Naive thymus-derived CD8-positive, alpha-beta T cell (primary cell): ENCODE measurements at places on chromosomes 1 and 21.

GRCh38 chr1:228852024-228852423 is 116.7 kb downstream of the RHOU start:
- no peak overlapping the region for H3K4me3 ChIP-seq
- H3K27ac ChIP-seq, result no peak overlapping the region
- peaks cover 4% of the 10 kb centered on the region for H3K36me3 ChIP-seq

GRCh38 chr1:79204779-79205479 is 198.4 kb upstream of the ADGRL4 start:
- no peak for DNase-seq
- H3K27ac ChIP-seq, result no peak overlapping the region
- no peak overlapping the region for H3K4me3 ChIP-seq
- no peaks in the 10 kb centered on the region for H3K27me3 ChIP-seq
- H3K36me3 ChIP-seq, result no peaks in the 10 kb centered on the region
- no peaks in the 10 kb centered on the region for H3K4me1 ChIP-seq

- no peaks in the 10 kb centered on the region for H3K4me1 ChIP-seq
- no peak overlapping the region for H3K4me3 ChIP-seq
- no peak overlapping the region for H3K27ac ChIP-seq
- no peak for DNase-seq
Measured at GRCh38 chr1:218692808-218693207, 347.7 kb downstream of the TGFB2 start.

- H3K27ac ChIP-seq, result no peak overlapping the region
- no peaks in the 10 kb centered on the region for H3K4me1 ChIP-seq
- H3K36me3 ChIP-seq, result no peaks in the 10 kb centered on the region
- no peak for DNase-seq
Measured at GRCh38 chr1:58266242-58266641, 280.3 kb downstream of the OMA1 start.

DNA sequence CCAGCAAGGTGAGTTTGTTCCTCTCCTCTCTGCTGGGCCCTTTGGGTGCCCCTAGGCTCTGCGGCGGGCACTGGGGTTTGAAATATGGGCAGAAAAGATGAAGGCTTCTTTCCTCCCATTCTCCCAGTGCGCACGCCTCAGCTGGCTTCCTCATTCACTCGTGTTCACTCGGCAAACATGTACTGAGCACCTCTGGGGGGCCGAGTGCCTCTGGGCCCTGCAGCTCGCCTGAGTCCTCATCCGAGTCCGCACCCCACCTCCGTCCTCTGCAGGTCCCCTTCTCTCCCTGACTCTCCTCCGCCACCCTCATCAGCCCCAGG is 98.5 kb upstream of the RUNX3 start:
- DNase-seq, result no peak
- no peaks in the 10 kb centered on the region for H3K27me3 ChIP-seq
- H3K27ac ChIP-seq, result peak overlapping the region; percentile 90
- H3K36me3 ChIP-seq, result no peaks in the 10 kb centered on the region
- peak overlapping the region; percentile 50 for H3K4me3 ChIP-seq
- H3K4me1 ChIP-seq, result peaks cover 48% of the 10 kb centered on the region

GRCh38 chr1:65480684-65481405 is 60.4 kb downstream of the LEPR start:
- H3K27me3 ChIP-seq, result no peaks in the 10 kb centered on the region
- H3K4me1 ChIP-seq, result no peaks in the 10 kb centered on the region
- H3K36me3 ChIP-seq, result no peaks in the 10 kb centered on the region
- H3K27ac ChIP-seq, result no peak overlapping the region
- no peak overlapping the region for H3K4me3 ChIP-seq

- peaks cover 4% of the 10 kb centered on the region for H3K36me3 ChIP-seq
- H3K27ac ChIP-seq, result no peak overlapping the region
- H3K27me3 ChIP-seq, result no peaks in the 10 kb centered on the region
- H3K4me3 ChIP-seq, result no peak overlapping the region
- H3K4me1 ChIP-seq, result peaks cover 6% of the 10 kb centered on the region
Measured at GRCh38 chr1:110360431-110360830, 21.3 kb downstream of the RBM15 start.

GRCh38 chr1:91803123-91803522 is 82.8 kb downstream of the TGFBR3 start:
- H3K27ac ChIP-seq, result peak overlapping the region; percentile 95
- H3K36me3 ChIP-seq, result no peaks in the 10 kb centered on the region
- DNase-seq, result no peak
- H3K4me3 ChIP-seq, result peak overlapping the region; percentile 87
- H3K27me3 ChIP-seq, result no peaks in the 10 kb centered on the region
- peaks cover 75% of the 10 kb centered on the region for H3K4me1 ChIP-seq

GRCh38 chr1:155383406-155383805 is 62.7 kb downstream of the RUSC1 start:
- H3K27ac ChIP-seq, result no peak overlapping the region
- H3K36me3 ChIP-seq, result peaks cover 72% of the 10 kb centered on the region
- H3K4me3 ChIP-seq, result no peak overlapping the region
- no peak for DNase-seq
- H3K4me1 ChIP-seq, result peaks cover 8% of the 10 kb centered on the region

DNA sequence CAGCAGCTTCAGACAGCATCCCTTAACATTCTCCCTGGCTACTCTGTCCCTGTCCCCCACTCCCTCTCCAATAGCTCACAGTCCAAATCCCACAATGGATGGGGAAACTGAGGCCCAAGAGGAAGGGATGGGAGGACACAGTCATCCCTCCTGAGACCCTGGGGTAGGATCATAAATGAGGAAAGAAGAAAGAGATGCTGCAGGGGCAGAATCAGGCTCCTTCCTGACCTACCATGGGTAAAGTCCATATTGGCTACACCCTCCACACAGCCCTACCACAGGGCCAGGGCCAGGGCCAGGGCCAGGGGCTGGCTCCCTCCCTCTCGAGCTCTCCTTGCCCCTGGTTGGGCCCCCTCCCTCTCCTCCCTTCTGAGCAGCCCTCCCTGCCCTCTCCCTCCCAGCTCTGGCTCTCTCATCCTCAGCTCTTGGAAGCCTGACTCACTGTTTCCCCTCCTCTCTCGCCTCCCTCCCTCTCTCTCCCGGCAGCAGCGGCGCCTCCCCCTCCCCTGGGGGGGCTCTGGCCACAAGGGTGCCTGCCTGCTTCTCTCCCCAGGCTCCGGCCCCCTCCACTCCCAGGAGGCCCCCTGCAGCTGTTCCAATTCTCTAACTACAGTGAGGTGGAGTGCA is 4.9 kb downstream of the AHDC1 start:
- DNase-seq, result no peak
- no peaks in the 10 kb centered on the region for H3K36me3 ChIP-seq
- no peak overlapping the region for H3K27ac ChIP-seq
- peak overlapping the region; percentile 32 for H3K4me3 ChIP-seq
- peaks cover 41% of the 10 kb centered on the region for H3K4me1 ChIP-seq
- H3K27me3 ChIP-seq, result no peaks in the 10 kb centered on the region

GRCh38 chr1:39139723-39140360 is 64.7 kb upstream of the MACF1 start:
- DNase-seq, result no peak
- no peak overlapping the region for H3K4me3 ChIP-seq
- H3K27ac ChIP-seq, result peak overlapping the region; percentile 44
- no peaks in the 10 kb centered on the region for H3K27me3 ChIP-seq
- H3K4me1 ChIP-seq, result no peaks in the 10 kb centered on the region
- no peaks in the 10 kb centered on the region for H3K36me3 ChIP-seq

- peaks cover 63% of the 10 kb centered on the region for H3K4me1 ChIP-seq
- peak overlapping the region; percentile 11 for H3K4me3 ChIP-seq
- H3K36me3 ChIP-seq, result no peaks in the 10 kb centered on the region
Measured at GRCh38 chr1:27116697-27117096, 38.2 kb downstream of the SLC9A1 start.

- no peak for DNase-seq
- no peak overlapping the region for H3K4me3 ChIP-seq
- H3K36me3 ChIP-seq, result peaks cover 6% of the 10 kb centered on the region
- H3K27ac ChIP-seq, result peak overlapping the region; percentile 43
Measured at GRCh38 chr1:39524171-39524570, 32.7 kb downstream of the BMP8A start.

- H3K4me1 ChIP-seq, result no peaks in the 10 kb centered on the region
- H3K27me3 ChIP-seq, result peaks cover 22% of the 10 kb centered on the region
- no peak overlapping the region for H3K4me3 ChIP-seq
Measured at GRCh38 chr1:33903210-33903589, 39.3 kb downstream of the HMGB4 start.

- peaks cover 7% of the 10 kb centered on the region for H3K4me1 ChIP-seq
- no peak overlapping the region for H3K4me3 ChIP-seq
- no peak overlapping the region for H3K27ac ChIP-seq
- no peaks in the 10 kb centered on the region for H3K36me3 ChIP-seq
Measured at GRCh38 chr1:179807291-179807690, 64.2 kb downstream of the FAM163A start.

GRCh38 chr1:181187337-181188126 is 99.0 kb downstream of the IER5 start:
- peaks cover 9% of the 10 kb centered on the region for H3K4me1 ChIP-seq
- H3K4me3 ChIP-seq, result no peak overlapping the region
- DNase-seq, result no peak
- peaks cover 1% of the 10 kb centered on the region for H3K36me3 ChIP-seq

- DNase-seq, result no peak
- H3K27ac ChIP-seq, result no peak overlapping the region
- no peaks in the 10 kb centered on the region for H3K4me1 ChIP-seq
- no peaks in the 10 kb centered on the region for H3K36me3 ChIP-seq
- peaks cover 6% of the 10 kb centered on the region for H3K27me3 ChIP-seq
- no peak overlapping the region for H3K4me3 ChIP-seq
Measured at GRCh38 chr1:154533952-154534844, 24.3 kb downstream of the UBE2Q1 start.
